Stimulated activated CD8-positive, alpha-beta memory T cell treated with anti-CD3 and anti-CD28 coated beads, Interleukin-7, amount 100 ng/mL, for 4 hours (primary cell): ENCODE measurements at places on chromosomes 1 and 21.

GRCh38 chr1:206658264-206658980 is 23.1 kb downstream of the DYRK3 start:
- no peak for DNase-seq

DNA sequence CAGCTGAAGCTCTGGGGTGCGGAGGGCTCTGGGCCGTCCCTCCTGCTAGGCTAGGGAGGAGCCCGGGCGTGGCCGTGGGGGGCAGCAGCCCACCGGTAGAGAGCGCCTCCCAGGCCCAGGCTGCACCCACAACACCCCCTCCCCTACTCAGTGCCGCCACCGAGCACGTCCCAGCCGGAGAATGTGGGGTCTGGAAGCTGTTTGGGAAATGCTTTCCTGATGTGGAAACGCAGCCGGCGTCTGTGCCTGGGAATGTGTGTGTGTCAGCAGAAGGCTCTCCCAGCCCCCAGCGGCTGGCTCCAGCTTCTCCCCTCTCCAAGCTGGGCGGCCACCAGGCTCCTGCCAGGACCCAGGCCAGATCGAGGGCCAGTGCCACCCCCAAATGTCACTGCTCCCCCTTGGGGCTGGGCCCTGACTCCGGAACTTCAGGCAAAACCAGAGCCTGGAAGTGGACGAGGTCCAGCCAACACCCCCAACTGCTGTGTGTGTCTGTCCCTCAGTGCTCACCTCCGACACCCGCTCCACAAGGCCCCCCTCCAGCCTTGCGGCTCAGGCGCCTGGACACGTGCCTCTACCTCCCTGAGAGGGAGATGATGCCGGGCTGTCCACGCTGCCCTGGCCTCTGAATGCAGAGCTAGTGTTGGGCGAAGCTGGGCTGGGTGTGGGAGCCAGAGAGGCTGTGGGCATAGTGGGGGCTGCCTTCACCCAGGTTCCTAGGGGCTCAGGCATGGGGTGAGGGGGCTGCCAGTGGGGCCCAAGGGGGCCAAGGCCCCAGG is 74.7 kb downstream of the MEGF6 start:
- no peak for DNase-seq

- DNase-seq, result no peak
Measured at GRCh38 chr1:55420929-55421716, 206.0 kb upstream of the USP24 start.

DNA sequence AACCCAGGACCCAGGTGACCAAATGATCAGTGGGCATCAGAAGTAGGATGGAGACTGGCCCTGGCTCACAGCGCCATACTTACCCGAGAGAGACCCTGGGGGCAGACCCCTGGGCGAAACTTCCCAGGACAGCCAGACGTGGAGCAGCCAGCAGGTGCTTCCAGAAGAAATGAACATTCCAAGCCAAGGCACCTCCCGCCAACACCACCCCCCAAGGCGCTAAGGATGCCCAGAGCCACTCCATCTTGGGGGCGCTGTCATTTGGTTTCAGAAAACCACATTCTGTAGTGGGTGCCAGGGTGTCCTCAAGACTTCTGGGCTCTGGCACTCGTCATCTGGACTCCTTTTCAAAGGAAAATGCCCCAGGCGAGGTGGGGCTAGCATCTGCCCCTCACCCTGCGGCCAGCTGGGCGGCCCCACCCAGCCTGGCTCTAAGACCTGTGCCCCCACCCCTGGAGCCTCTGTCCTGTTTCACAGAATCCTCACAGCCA is 98.8 kb downstream of the RIPK4 start:
- no peak for DNase-seq

- DNase-seq, result no peak
Measured at GRCh38 chr1:156844638-156845037, 14.3 kb downstream of the INSRR start.

- DNase-seq, result no peak
Measured at GRCh38 chr1:25126562-25126961, 105.7 kb downstream of the SYF2 start.

DNA sequence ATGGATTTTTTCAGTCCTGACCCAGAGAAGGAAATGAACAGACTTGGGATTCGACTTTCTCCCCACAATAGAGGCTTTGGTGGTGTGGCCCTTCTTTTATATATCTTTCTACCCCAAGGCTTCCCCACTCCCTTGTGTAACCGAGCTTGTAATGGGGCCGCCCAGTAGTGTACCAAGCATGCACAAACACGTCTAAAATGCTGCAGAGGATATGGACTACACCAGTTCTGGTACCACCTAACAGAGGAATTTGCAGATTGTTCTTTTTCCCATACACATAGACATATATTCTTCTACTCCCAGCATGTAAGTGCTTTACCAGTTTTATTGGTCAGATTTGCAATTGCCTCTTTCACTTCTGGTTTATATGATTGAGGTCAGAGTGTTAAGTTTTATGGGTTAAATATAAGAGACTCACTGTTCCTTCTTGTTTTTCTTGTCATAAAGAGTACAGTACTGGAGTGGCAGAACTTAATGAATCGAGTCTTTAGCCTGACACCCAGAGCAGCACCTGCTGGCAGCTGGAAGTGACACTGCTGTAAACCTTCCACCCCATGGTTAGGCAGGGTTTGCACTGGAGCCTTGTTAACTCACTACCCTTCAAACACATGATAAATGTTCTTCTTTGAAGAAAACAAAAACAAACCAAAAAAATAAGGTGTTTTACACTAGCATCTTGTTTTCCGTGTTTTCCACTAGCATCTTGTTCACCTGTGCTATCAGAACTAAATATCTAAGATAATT is 198.6 kb downstream of the PTPRC start:
- DNase-seq, result no peak

GRCh38 chr1:34709547-34709946 is 45.3 kb upstream of the GJB5 start:
- DNase-seq, result no peak

DNA sequence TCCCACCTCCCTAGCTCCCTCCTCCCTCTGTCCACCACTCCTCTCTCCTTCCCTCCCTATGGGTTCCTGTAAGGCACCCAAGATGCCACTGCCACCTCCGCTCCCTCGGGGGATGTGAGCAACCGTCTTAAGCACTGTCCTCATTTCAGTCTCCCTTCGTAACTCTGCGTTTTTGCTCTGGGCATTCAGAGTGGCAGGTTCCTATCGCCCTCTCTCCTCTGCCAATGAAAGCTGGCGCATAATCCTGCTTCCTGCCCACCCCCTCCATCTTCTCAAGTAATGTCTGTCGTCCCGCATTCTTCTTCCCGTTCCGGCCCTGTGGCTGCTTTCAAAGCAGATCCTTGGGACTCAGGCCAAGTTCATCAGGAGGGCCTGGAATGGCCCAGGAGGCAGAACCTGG is 253.9 kb upstream of the TMEM51 start:
- no peak for DNase-seq

DNA sequence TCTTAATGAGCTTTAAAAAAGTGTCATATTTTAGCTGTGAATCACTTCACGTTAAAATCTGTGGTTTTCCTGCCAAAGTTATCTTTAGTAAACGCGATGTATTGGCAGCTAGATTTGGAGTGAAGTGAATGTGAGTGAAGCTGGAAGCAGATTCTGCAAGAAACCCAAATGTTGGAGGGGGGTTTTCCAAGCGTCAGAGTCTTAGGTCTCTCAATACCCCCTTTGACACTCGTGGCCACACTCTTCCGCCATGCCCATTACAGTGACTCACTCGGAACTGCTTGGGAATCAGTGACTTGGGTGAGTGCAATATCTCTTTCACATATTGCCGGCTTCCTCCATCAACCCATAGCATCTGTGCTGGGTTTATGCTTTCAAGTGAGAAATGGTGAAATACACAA is 17.5 kb downstream of the B3GALT5 start:
- no peak for DNase-seq

GRCh38 chr1:32918179-32918578 is 17.0 kb upstream of the TMEM54 start:
- DNase-seq, result no peak

GRCh38 chr1:116325922-116326321 is 47.1 kb upstream of the ATP1A1 start:
- no peak for DNase-seq

- DNase-seq, result no peak
Measured at GRCh38 chr1:156912861-156913808, 7.3 kb upstream of the LRRC71 start.

GRCh38 chr21:16519036-16519435 is 789.3 kb downstream of the USP25 start:
- DNase-seq, result no peak

DNA sequence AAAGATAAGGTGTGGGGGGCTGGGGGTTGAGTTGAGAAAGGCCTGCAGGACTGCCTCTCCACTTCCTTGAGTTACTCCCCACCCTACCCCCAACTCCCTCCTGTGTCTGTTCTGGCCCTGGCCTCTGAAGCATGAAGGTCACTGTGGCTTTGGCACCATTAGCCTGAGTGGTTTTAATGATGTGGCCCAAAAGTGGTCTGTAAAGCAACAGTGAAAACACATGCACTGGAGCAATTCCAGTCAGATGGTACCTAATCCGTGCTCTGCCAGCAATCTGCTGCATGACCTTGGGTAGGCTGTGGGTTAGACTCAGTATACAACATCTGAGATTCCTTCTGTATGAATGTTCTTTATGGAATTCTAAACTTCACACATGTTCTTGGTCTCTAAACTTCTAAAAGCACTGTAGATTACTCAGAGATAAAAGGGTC is 86.5 kb upstream of the ATP1A1 start:
- DNase-seq, result no peak

GRCh38 chr1:163186862-163187261 is 15.9 kb downstream of the RGS5 start:
- no peak for DNase-seq

DNA sequence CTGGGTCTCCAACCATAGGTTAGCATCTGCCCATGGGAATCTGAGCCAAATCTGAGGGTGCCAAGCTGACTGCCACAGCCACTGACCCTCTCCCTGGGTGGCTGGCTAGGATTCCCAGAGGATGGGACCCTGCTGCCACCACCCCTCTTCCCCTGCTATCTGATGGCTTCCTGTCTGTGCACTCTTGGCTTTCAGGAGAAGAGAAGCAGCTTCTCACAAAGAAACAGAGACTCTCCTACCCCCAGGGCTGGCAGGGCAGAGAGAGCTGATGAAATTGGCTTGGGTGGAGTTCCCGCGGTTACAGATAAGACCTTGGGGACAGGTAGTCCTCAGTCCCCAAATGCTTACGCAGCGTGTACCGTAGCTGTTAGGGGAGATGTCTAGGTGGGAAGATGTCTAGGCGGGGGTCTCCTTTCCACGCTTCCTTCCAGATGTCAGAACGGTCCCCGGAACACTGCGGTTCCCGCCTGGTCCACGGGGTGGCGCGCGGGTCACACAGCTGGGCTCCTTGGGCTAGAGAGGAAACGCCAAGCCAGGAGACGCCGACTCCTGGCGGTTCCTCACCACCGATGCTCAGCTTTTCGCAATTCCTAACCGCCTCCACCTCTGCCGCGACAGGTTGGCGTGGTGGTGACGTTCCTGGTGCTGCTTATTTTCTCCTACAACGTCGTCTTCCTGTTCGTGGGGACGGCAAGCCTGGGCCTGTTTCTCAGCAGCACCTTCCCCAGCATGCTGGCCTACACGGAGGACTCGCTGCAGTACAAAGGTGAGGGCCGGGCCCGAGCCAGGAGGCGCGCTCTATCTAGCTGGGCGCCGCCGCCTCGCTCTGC is 40.1 kb downstream of the ELK4 start:
- DNase-seq, result peak; percentile 73

DNA sequence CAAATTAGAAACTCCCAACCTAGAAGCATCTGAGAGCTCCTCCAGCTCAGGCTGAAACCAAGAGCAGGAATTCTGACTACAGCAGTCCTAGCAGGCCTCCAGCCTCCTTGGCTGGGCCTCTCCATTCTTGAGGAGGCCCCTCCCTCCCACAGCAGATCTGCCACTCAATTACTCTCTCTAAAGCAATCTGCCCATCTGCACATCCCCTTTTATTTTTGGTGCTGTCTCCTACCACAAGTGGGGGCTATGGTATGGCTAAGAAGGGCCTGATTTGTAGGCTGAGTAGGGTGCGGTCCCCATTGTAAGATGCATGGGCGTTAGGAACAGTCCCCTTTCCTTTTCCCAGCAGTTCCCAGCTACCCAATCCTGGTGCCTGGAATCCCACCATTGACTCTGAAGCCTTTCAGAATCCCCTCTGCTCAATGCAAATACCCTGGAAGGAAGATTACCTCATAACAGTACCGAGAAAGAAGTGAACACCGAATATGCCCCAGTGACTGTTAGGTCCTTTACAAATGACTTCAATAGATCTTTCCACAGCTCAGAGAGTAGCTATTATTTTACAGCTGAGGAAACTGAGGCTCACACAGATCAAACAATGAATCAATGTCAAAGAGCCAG is 11.6 kb upstream of the TTC39A start:
- DNase-seq, result no peak

DNA sequence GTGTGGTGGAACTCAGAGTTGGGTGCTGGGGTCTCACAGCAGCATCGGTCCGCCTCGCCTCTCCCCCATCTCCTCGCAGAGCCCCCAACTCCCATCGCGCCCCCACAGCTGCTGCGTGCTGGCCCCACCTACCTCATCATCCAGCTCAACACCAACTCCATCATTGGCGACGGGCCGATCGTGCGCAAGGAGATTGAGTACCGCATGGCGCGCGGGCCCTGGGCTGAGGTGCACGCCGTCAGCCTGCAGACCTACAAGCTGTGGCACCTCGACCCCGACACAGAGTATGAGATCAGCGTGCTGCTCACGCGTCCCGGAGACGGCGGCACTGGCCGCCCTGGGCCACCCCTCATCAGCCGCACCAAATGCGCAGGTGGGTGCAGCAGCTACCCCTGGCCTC is 24.2 kb downstream of the PTPRU start:
- DNase-seq, result no peak

GRCh38 chr1:237042892-237043576 is 1.1 kb downstream of the RYR2 start:
- DNase-seq, result no peak

- no peak for DNase-seq
Measured at GRCh38 chr1:23101887-23102286, 66.8 kb downstream of the LUZP1 start.

DNA sequence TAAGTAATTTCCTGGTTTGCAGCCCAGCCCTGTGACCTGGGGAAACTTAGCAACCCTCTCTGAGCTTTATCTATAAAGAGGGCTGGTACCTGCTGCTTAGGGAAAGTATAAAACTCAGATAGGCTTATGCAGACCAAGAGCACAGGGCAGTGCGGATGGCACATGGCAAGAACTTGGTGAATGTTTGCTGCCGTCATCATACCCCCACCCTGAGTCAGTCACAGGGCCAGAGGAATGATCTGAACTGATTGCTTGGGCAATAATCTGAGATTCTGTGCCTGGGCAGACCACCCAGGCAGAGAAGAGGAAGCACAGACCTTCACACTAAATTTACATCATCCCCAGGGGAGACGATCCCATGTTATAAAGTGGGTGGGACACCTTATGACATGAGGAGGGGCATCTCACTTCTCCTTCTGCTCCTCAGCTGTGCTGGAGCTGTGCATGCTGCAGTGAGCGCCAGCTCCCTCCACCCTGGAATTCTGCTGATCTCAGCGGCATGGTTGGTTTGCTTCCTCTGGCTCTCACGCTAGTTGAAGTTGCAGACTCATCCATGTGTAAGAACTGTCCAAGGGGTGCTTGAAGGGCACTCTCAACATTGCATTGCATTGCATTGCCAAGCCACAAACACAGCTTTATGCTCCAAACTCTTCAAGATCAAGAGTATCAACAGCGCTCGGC is 197.1 kb downstream of the AJAP1 start:
- DNase-seq, result no peak
